ENCODE measurements at places on chromosomes 13 and 19.

- DNase-seq: no peak
Observed at GRCh38 chr13:33174491-33174890, 111.1 kb downstream of the STARD13 start.

DNA sequence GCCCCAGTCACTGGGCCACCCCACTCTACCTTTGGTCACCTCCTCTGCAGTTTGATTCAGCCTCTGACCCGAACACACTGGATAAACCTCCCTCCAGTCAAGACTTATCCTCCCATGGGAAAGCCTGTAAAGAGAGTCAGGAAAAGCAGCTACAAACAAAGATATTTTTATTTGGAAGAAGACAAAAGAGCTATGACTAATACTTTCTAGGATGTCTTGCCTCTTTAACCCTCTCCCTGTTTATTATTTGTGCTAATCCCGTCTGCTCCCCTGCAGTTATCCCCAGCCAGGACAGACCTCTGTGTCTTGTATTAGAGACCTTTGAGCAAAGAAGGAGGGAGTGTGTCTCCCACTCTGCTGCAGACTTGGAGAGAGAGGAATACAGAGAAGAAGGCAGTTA lies 178.3 kb downstream of the EFNB2 start:
- DNase-seq: no peak

GRCh38 chr19:58407658-58408151 lies 744 bp upstream of the ZNF584 start:
- no peak for DNase-seq

GRCh38 chr13:111961236-111961635 lies 105.7 kb upstream of the SOX1 start:
- no peak for DNase-seq

DNA sequence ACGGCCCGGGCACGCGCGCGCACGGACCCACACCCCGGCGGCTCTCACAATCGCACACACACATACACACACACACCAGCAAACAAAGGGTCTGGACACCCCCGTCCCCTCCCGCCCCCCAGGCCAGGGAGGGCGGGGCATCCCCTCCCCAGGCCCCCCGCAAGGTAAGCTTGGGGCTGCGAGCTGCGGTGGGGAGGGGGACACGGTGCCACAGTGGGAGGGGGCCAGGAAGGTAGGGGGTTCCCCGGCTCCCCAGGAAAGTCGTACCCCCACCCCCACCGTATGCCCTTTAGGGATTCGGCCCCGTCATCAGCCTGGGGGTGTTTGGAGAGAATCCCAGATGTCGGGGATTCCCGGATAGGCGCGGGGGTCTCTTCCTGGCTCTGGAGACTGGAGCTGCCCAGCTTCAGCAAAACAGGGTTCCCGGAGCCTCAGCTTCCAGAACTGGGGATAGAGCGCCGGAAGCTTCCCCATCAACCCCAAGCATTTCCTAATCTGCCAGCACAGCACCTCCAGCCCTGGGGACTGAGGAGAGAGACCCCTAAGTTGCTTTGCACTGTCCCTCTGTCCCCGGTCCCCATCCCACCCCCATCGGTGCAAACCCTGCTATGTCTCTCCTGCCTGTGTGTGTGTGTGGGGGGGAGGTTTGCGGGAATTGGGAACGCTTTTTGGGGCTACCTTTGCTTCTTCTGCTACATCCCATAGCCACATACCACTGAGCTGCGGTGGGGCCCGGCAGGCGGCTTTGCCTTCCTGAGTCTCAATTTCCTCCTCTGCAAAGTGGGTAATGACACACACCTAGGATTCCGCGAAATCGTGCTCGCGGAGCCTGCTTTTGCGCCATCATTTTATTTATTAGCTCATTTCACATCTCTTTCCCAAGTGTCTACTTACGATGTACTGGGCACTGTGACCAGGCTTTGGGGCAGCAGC lies 1.8 kb upstream of the CDC37 start:
- DNase-seq: peak; percentile 43

Measured in T-helper 9 cell (primary cell).